ENCODE measurements at places on chromosomes 7 and 10. TPM values are rescaled to one million over a fixed set of nuclear protein-coding genes. Genes with fewer than 3 reads are reported as not detected.

DNA sequence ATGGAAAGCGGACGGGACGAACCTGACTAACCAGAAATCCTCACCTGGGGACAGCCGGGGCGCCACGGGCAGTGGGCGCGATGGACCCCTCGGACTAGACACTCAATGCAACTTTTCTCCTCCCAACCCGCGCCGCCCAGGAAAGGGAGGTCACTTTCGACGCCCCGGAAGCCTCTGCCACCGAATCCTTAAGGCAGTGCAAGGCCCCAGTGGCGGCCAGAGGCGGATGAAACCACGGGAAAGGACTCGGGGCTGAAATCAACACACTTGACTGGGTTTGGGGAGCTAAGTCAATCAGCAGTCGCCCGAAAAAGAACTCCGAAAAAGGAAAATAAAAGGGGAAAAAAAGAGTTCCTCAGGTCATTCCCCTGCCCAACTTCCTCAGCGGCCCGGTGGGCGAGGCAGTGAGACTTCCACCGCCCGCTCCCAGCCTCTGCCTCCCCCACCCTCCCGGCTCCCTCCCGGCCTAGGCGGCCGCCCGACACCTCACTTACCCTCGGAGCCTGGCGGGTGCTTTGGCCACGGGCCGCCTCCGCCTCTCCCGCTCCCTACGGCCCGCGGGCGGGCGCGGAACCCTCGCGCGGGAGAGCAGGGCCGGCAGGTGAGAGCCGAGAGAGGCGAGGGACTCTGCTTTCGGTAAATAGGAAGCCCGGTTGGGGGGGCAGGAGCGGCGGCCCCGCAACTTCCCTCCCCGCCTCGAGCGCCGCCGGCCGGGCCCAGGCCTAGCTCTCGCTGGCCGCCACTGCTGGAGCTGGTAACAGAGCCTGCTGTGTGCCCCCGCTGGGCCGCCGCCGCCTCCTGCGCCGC, 518 bp downstream of the WAPL start:
- peak; percentile 47 for DNase-seq
- peak overlapping the region; percentile 87 for H3K27ac ChIP-seq
- H3K4me3 ChIP-seq: peak overlapping the region; percentile 96
- peaks cover 27% of the 10 kb centered on the region for H3K36me3 ChIP-seq

Gene ELMO1
- 74.4 TPM for total RNA-seq

DNA sequence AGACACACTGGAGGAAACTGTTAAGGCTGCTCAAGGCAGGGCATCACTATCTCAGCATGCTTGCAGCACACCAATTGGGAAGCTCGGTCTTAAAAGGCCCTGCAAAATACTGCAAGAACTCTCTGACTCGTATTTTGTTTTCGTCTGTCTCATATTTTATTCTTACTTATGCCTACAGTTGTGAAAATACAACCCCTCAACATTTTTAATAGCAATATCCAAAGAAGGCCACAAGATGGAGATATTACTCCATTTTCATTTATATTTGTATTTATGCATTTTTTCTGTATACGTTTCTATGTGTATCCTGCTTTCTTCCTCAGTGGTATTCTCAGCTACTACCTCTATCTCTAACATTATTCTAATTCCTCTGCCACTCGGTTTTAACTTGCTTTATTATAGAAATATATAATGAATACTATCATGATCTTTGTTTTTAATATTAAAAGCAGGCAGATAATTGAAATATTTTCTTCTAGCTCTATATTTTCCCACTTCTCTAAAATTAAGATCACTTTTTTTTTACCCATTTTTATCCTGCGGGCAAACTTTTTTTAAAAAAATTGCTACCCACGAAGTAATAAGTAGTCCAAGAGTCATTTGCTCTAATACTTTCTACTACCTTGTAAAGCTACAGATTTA, 10.0 kb downstream of the DNAJC1 start:
- H3K4me3 ChIP-seq: no peak overlapping the region
- peaks cover 28% of the 10 kb centered on the region for H3K4me1 ChIP-seq
- DNase-seq: no peak

DNA sequence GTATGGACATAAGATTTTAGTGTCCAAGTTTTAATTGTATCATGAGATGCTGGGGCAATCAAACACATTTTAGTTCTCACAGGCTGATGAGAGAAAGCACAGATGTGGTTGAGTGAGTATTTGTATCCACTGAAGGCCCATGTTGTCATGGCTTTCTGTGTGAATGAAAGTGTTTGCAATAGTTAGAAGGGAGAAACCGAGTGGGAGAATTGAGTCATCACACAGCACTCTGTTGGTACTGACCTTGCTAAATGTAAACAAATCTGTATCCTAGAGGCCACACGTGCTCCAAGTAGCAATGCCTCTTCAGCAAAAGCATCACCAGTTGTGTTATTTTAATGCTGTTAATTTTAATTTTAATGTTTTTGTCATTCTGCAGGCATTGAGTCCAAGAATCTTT, 121.2 kb downstream of the EMX2 start:
- DNase-seq: no peak
- no peak overlapping the region for H3K27ac ChIP-seq
- H3K36me3 ChIP-seq: no peaks in the 10 kb centered on the region
- peaks cover 36% of the 10 kb centered on the region for H3K27me3 ChIP-seq

DNA sequence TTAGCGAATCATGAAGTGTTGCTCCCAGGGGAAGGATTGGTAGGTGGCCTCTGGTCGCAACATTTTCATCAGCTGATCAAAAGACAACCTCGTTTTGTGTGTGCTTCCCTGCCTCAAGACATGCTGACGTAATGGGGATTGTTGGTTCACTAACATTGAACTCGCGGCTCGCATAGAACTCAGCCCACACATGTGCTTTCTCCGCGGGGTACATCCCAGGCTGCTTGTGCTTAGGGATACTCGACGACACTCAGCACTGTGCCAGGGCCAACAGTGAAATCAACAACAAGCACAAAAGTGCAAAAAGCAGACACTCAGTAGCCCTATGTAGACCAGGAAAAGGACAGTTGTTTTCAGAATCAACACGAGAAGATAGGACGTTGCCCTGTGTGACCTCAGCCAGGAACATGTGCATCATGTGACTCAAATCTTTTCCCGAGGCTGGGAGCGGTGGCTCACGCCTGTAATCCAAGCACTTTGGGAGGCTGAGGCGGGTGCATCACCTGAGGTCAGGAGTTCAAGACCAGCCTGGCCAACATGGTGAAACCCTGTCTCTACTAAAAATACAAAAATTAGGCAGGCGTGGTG, 20.8 kb downstream of the WIPI2 start:
- H3K4me1 ChIP-seq: peaks cover 12% of the 10 kb centered on the region
- H3K4me3 ChIP-seq: no peak overlapping the region
- no peak for DNase-seq
- H3K27me3 ChIP-seq: no peaks in the 10 kb centered on the region

DNA sequence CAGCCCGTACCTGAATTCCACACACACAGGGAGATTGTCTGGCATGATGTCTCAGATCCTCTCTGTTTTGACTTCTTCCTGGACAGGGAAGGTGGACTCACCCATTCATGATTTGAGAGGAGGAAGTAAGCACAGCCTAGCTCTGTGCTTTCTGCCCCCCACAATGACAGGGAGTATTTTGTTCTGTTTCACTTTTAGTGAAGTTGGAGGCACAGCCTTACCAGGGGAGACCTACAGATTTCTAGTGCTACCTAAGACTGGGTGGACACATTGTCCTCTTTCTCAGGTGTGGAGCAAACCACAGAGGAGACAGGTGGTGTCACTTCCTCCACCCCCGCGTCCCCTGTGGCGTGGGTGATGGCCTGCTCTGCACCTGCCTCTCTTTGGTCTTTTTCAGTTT, 408.6 kb upstream of the PFKP start:
- H3K27me3 ChIP-seq: peaks cover 18% of the 10 kb centered on the region
- no peaks in the 10 kb centered on the region for H3K36me3 ChIP-seq
- no peak overlapping the region for H3K27ac ChIP-seq
- no peak for DNase-seq
- H3K4me3 ChIP-seq: no peak overlapping the region

DNA sequence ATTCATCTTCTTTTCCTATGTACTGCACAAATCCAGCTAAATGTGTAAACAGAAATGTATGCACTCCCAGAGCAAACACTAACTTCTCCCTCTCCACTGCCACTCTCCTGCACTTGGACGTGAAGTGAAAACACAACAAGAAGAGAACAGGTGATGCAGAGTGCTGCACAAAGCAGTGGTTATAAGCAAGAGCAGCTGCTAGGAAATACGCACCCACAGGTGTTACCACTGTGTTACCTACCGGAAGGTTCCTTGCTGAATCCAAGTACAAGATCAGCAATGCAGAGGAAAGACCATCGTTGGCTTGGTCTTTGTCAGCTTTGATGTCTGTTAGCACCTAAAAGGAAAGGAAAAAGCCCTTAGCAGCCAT, 54.6 kb upstream of the NCAPG2 start:
- no peak for DNase-seq
- H3K27ac ChIP-seq: no peak overlapping the region
- no peak overlapping the region for H3K4me3 ChIP-seq
- peaks cover 16% of the 10 kb centered on the region for H3K36me3 ChIP-seq
- no peaks in the 10 kb centered on the region for H3K27me3 ChIP-seq

Gene CLRN3
- total RNA-seq: not detected

Gene MEIG1
- 1.1 TPM for total RNA-seq

Gene SERPINE1
- total RNA-seq: 0.06 TPM

DNA sequence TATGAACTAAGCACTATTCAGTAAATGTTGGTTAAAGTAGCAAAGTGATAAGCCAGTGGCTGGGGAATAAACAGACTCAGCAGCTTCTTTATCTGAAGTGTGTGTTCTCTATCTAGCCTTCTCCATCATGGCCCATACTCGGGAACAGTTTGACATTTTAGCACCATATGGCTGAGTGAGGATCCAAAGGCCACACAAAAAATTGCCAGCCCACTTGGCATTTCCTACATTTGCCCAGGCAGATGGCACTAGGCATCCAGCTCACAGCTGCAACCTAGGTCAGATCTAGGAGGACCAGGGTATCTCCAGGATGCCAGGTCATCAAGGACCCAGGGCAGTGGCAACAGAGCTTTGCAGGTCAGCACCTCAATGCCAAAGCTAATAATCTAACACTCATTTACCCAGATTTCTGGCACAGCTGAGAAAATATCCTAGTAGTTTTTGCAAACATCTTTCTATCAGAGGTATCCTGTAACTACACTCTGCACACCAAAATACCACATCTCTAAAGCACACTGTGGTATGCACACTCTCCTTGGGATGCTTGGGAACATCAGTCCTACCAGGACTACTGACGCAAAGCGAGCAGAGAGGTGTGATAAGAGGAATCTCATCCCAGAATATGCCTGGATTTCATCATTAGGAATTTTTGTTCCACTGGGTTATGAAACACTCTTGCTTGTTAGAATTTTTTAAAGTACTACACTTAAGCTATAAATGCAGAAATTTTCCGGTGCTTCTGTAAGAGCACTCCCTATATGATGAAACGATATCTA, 61.7 kb downstream of the DOCK4 start:
- H3K4me3 ChIP-seq: no peak overlapping the region
- H3K27ac ChIP-seq: no peak overlapping the region
- H3K36me3 ChIP-seq: no peaks in the 10 kb centered on the region
- H3K4me1 ChIP-seq: no peaks in the 10 kb centered on the region

Gene PDGFA
- 4.1 TPM for total RNA-seq

Gene FAM25C
- total RNA-seq: not detected

GRCh38 chr10:77530011-77530410, 107.6 kb downstream of the KCNMA1 start:
- H3K4me3 ChIP-seq: no peak overlapping the region
- H3K27ac ChIP-seq: no peak overlapping the region
- DNase-seq: no peak
- H3K27me3 ChIP-seq: peaks cover 13% of the 10 kb centered on the region

Gene C7orf57
- 1.0 TPM for total RNA-seq

DNA sequence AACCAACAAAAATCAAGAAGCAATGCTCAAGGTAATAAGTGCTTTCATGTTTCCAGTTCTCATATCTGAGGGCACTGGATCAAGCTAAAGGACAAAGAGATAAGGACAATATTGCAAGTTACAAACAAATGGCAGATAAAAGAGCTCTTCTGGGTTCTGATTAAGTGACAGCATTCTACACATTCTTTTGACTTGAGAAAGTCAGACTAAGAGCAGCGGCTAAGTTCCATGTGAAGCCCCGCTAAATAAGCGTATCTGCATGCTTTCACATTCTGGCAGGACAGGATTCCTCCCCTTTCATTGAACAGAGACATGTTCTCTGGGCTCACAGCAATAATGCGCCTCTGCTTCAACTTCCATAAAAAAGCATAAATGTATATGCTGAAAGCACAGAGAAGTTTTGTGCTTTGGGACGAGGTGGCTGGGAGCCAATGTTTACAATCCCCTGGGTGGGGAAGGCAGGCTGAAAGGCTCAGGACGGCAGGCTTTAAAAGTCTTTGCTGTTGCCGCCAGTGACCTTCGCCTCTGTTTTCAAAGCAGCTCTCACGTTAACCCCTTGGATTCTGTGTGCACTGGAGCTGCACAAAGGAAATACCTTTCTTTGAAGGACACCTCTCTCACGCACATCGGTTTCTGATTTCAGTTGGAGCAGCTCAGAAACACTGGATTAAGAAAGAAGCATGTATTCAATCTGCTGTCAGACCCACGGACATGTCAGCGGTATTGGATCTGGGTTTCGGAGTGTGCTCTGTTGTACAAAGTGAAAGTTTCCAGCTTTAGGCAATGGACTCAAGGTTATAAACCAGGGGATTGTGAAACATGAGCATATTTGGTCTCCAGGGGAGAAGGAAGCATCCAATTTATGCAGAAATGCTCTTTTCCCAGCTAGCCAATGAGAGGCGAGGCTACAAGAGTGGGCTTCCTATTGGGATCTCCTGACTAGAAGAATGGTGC, 105.4 kb upstream of the FAM133B start:
- peaks cover 30% of the 10 kb centered on the region for H3K36me3 ChIP-seq
- peaks cover 32% of the 10 kb centered on the region for H3K4me1 ChIP-seq
- H3K4me3 ChIP-seq: peak overlapping the region; percentile 45

DNA sequence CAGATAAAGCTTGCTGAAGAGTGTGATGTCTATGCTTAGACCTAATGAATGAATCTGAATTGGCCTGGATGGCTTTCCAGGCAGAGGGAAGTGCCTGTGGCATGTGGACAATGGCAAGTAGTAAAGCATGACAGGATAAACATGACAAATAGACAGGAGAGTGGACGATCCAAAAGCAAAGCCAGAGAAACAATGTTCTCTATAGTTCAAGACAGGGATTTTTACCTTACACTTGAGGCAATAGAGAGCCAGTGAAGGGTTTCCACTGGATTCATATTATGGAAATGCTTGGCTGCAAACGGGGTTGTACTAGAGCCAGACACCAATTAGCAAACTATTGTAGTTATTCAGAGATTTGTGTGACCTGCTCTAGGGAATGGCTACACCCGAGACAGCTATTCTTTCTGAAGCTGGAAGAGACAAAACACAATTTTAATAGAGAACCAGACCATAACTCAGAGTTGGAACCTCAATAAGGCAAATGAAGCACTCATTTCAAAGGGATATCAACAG, 2.3 kb downstream of the AGMO start:
- no peak for DNase-seq
- no peaks in the 10 kb centered on the region for H3K36me3 ChIP-seq
- H3K4me3 ChIP-seq: no peak overlapping the region
- no peaks in the 10 kb centered on the region for H3K27me3 ChIP-seq
- H3K4me1 ChIP-seq: no peaks in the 10 kb centered on the region

- peaks cover 19% of the 10 kb centered on the region for H3K4me1 ChIP-seq
- no peak for DNase-seq
- H3K36me3 ChIP-seq: no peaks in the 10 kb centered on the region
- no peaks in the 10 kb centered on the region for H3K27me3 ChIP-seq
- no peak overlapping the region for H3K4me3 ChIP-seq
Observed at GRCh38 chr7:28586736-28587135, 174.4 kb downstream of the CREB5 start.

- H3K4me1 ChIP-seq: no peaks in the 10 kb centered on the region
- H3K27ac ChIP-seq: no peak overlapping the region
- no peak for DNase-seq
- no peaks in the 10 kb centered on the region for H3K27me3 ChIP-seq
Observed at GRCh38 chr7:111255576-111255975, 164.6 kb downstream of the LRRN3 start.
